ENCODE measurements at places on chromosomes 6 and 20.

- no peak for DNase-seq
These were observed 191.3 kb upstream of the ARG1 start for GRCh38 chr6:131381709-131382093.

- no peak for DNase-seq
These were observed 40.3 kb downstream of the IL22RA2 start for GRCh38 chr6:137133122-137133521.

DNA sequence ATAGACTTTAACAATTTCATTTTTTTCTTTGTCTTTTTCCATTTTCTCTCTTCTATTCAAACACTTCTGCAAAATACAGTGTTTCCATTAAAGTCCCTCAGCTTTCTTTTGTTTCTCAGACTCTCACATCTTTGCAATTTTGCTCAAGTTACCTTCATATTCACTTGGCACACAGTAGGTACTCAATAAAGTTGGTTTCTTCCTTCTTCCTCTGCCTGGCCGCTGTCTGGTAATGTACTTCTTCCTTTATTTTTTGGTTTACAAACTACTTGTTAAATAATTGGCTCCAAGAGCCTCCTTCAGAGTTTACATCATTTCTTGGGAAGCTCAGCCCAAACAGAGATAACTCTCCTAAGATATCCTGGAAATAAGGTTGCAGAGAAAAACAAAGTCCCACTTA, 81.1 kb downstream of the GJA10 start:
- DNase-seq, result no peak

- no peak for DNase-seq
These were observed 90.5 kb upstream of the ATXN1 start for GRCh38 chr6:16851758-16852157.

- DNase-seq, result no peak
These were observed 48.2 kb upstream of the MLN start for GRCh38 chr6:33851959-33852358.
